H4 (cell line): ENCODE measurements at places on chromosomes 3 and 15. TPM values are rescaled to one million over a fixed set of nuclear protein-coding genes. Genes with fewer than 3 reads are reported as not detected.

DNA sequence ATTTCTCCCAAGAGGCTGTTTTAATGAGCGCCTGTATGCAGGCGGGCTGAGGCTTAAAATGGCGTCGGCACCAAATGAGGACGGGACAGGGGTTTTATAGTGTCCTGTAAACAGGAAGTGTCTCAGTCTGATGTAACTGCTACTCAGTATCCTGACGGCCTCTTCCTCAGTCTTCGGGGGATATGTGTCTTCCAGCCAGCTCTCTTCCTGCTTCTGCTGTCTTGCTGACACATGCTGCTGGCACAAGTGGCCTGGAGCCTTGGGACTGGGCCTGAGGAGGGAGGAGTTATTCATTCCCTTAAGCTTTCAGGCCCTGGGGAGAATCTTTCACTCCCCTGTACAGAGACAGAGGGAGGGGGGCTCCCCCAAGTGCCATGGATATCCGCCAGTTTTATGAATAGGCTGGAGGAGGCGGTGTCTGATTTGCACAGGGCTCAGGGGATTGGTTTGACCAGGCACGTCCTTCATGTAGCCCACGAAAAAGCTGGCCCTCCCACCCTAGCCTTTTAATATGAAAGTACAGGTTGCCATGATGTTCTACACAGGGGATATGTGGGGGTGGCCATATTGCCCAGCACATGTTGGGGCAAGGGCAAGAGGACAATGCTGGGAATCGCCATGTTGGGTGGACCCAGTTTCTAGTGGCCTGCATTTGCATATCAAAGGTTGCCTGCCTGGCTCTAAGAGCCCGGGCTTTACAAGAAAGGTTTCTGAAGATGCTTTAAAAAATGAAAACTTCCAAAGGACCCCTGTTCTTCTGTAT is 19.9 kb downstream of the NDUFB4 start:
- peak; percentile 100 for DNase-seq

Gene MED12L
- total RNA-seq: 1.1 and 1.4 TPM in 2 replicates

Gene GRIP2
- total RNA-seq: 0.77 TPM in 1 of 2 replicates, not detected in the other

DNA sequence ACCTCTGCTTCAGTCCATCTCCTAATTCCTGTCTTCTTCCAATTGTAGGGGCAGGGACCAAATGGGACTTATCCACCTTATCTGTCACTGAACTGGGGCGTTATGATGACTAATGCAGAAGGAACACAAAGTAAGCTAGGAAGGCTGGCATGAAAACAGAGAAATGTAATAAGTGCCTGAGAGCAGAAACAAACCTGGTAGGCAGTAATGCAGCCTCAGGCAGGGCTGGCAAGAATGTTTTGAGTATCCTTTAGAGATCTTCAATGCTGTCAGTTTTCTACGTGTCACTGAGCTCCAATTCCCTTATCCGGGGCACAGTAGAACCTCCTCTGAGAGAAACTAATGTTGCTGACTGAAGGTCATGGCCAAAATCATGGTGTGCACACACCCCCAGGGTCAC is 246.2 kb upstream of the TBL1XR1 start:
- DNase-seq: peak; percentile 77
